Activated naive CD8-positive, alpha-beta T cell treated with anti-CD3 and anti-CD28 coated beads, Interleukin-2, amount 50 U/mL, for 24 hours (primary cell): ENCODE measurements at places on chromosomes 13 and 19.
A peak's percentile ranks its signal among the peaks of the same experiment; 100 is the strongest.

- no peak for DNase-seq
Observed at GRCh38 chr13:113632706-113633484, 25.1 kb downstream of the ATP4B start.

GRCh38 chr13:30257468-30258099, 49.8 kb downstream of the KATNAL1 start:
- DNase-seq, result no peak

DNA sequence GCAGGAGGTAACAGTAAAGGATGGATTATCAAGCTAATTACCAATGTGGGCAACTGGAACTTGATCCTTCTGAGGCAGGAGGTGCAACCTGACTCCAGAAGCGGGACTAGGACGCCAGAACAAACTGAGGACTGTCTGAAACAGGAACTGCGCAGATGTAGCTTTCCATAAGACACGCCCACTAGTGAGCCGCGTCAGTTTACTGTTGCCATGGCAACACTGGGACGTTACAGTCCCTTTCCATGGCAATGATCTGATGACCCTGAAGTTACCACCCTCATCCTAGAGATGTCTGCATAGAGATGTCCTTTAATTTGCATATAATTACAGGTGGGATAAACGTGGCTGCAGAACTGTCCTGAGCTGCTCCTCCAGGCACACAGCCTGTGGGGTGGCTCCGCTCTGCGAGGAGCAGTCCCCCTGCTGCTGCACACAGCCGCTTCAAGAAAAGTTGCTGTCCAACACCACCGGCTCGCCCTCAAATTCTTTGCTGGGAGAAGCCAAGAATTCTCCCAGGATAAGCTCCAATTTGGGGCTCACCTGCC, 816.6 kb downstream of the UQCRFS1 start:
- no peak for DNase-seq

DNA sequence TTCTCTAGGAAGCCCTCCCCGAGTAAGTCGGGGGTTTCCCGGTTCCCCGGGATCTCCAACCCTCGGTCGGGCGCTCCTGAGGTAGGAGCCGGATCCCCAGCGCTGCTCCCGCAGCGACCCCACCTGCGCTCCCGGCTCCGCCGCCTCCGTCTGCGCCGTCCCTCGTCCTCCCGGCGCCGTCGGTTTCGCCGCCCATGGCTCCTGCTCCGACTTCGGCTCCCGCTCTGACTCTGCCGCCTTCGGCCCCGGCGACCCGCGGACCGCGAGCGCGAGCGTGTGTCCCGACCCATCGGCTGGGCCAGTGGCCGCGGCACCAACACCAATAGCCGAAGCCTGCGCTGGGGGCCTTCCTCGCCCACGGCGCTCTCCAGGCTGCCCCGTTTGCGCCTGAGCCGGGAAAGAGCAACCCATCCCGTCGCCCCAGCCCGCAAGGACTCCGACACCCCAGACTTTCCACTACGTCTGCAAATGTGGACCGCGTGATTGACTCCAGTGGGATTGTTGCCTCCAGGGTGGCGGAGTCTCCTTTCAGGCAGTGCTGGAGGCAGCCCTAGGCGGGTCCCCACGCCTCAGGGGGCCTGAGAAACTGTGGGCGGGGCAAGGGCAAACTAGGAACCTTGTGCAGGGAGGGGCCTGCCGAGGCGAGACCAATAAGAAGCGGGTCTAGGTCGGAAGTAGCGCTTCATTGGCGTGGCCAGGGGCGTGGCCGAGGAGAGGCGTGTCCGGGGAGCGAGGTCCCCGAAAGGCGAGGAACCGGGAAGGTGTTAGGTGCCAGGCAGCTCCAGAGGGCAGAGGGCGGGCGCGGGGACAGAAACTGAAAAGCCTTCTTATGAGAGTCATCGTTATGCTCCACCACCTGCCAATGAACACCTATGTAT, at the start of gene CACTIN:
Gene CACTIN, minus strand, starts transcription at position 318 of the 878 bp plus-strand sequence. Its CDS starts 28 bp downstream, at position 290.
- peak; percentile 99 for DNase-seq

DNA sequence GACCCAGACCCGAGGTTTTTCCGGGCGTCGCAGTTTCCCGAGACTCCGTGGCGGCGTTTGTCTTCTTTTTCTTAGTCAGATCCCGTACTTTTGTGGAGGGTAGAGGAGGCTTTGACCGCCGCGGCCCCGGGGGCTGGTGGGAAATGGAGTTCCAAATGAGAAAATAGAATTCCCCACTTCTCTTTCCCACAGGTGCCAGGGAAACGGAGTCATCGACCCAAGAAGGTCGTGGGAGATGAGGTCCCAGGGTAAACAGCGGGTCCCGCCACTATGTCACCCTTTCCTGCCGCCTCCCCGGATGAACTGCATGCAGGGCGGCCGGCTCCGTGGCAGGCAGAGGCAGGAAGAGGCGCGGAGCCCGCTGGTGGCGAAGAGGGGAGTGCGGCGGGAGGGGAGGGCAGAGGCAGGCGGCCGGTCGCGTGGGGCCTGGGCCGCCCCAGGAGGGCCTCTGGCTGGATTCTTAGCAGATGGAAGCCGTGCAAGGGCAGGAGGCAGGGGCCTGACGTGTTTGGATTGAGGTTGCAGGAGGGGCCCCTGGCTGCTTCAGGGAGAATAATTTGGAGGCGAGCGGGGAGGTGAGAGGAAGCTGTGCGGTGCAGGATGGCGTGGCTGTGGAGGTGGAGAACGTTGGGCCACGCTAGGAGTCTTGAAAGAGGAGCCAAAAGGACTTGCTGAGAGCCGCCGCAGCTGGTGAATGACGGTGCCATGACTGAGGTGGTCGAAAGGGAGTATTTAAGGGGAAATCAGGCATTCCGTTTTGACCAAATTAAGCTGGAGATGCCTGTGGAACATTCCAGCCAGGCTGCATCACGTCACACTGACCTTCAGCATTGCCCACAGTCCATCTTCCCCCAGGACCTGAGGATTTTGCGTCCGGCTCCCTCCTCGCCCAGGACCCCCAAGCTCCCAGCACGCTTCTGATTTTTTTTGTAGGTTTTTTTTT, 11.7 kb downstream of the CYTH2 start:
- peak; percentile 66 for DNase-seq

GRCh38 chr19:6010107-6010506, 32.2 kb upstream of the RANBP3 start:
- DNase-seq, result no peak

DNA sequence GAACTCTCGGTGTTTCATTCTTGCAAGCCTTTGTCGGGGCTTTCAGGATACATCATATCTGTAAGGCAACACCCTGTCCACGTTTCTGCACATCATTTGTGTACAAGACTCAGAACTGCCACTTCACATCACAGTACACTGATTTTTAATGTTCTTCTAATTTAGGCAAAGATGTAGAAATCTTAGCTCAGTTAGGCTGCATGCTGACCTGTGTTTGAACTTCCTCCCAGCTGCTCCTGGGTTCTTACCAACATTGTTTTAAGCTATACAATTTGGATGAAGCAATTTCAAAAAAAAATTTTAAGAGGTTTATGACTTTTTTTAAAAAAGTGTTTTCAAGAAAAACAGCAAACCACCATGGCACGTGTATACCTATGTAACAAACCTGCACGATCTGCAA, 1047.9 kb upstream of the SLC10A2 start:
- DNase-seq, result no peak

DNA sequence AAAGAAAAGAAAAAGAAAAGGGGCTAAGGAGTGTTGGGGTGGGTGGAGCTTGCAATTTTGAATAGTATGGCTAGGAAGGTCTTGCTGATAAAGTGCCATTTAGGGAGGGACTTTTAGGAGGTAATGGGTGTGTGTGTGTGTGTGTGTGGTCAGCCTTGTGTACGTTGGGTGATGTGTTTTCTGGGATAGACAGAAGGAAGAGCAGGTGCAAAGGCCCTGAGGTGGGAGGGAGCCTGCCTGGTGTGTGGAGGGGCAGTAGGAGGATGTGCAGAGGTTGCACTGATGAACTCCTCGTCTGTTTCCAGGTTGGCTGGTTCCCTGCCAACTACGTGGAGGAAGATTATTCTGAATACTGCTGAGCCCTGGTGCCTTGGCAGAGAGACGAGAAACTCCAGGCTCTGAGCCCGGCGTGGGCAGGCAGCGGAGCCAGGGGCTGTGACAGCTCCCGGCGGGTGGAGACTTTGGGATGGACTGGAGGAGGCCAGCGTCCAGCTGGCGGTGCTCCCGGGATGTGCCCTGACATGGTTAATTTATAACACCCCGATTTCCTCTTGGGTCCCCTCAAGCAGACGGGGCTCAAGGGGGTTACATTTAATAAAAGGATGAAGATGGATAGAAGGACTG, 30.5 kb upstream of the ADGRE1 start:
- no peak for DNase-seq

DNA sequence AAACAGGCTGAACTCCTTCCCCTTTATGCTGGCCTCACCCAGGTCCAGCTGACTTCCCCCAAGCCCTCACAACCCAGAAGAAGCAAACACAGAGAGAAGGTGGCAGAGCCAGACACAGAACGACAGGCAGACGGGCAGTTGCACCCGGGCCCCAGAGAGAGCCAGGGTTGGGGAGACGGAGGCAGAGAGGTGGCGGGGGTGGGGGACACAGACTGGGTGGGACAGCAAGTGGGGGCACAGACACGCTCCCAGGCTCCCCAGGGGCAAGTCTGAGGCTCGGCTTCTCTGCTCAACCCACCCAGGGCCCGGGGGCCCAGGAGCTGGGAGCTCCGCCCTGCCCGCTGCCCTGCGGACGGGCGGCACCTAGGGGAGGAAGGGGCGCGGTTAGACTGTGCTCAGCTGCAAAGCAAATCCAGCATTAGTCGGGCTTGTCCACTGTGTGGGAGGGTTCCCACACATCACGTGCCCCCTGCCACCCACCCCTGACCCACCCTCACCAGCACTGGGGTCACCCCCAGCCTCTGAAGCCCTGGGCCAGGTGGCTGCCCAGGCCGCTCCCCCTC, 31.3 kb upstream of the ASF1B start:
- peak; percentile 17 for DNase-seq

DNA sequence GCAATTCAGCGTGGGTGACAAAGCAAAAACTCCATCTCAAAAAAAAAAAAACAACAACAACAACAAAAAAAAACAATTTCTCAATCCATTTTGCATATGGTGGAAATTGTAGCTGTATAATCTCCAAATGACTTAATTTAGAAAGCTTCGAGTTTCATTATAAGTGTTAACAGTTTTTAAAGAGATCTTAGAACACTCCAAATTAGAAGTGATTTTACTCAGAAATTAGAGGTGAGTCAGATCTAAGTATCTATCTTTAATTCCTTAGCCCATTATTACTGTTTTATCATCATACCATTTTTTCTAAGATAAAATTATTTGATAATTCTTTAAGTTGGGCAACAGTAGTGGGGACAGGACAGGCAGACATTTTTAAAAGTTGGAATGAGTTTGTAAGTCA, 60.5 kb downstream of the ZMYM2 start:
- DNase-seq, result no peak

GRCh38 chr19:40321076-40321475, 27.1 kb downstream of the C19orf47 start:
- DNase-seq, result no peak

GRCh38 chr13:48437371-48437770, 24.5 kb upstream of the LPAR6 start:
- DNase-seq, result no peak

- DNase-seq, result no peak
Observed at GRCh38 chr19:28126135-28126898, 1086.6 kb downstream of the UQCRFS1 start.

- DNase-seq, result no peak
Observed at GRCh38 chr13:19117913-19118739, 63.5 kb downstream of the TUBA3C start.

DNA sequence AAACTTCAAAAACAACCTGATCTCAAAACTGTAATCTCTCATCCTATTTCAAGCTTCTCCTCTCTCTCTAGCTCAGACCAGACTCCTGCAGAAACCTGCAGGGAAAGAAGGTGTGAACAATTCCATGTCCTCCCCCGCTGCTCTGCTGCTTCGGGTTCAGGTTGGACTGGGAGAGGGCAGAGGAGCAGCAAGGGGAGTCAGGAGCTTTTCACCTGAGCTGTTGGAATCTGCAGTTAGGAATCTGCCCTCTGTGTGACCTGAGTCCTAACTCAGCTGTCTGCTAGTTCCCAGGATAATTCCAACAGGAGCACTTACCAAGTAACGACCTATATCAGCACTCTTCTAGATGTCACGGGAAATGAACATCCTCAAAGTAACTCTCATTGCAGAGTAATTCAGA, 118.3 kb downstream of the DNAJC15 start:
- DNase-seq, result no peak

DNA sequence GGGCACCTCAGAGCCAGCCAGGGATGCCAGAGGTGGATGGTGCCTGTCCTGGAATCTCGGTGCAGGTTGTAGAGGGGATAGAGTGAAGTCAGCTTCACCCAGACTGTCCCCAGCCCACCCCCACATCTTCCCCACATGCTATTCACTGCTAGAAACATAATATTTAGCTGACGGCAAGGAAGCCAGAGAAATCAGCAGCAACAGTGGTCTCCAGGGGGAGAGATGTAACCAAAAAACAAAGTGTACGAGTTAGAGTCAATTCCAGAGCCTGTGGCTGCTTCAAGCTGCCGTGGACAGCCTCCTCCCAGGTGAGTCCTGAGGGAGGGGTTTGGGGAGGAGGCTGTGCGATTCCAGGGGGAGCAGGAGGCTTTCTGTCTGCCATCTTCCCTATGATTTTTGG, 97.6 kb downstream of the ZNF536 start:
- DNase-seq, result no peak

- no peak for DNase-seq
Observed at GRCh38 chr13:77565635-77566034, 30.1 kb downstream of the SCEL start.

- DNase-seq, result no peak
Observed at GRCh38 chr13:113650731-113651148, 7.3 kb downstream of the ATP4B start.

DNA sequence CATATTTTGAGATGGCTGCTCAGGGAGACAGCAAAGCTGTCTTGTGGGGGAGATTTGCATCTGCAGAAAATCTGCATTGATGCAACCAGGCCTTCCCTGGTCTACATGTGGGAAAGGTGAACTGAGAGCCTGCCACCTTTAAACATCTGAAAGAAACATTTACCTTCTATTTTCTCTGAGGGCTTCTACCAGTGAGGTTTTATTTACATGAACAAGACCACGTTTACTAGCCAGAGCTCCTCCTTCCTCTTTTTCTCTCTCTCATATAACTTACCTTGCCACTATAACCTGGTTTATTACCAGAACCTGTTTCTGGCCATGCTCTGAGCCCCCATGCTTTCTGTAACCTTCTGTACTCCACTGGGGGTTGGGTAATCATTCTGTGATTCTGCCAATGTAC, 14.4 kb upstream of the RUBCNL start:
- DNase-seq, result no peak

DNA sequence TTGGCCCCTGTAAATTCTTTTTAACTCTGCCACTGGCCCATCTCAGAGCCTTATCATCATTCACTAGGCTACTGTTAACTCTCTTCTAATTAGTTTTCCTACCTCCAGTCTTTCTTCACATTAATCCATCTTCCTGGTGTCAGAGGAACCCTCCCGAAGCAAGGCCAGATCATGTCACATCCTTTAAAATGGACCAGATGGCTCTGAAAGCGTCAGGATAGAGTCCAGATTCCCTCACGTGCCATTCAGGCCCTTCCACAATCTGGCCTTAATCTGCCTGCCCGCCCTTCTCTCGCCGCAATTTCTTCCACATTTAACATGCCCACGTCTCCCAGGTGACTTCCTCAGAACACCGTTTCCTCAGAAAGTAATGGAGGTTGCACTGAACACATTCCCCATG, 86.5 kb downstream of the RFC3 start:
- DNase-seq, result no peak

GRCh38 chr19:35023428-35023827, 6.8 kb upstream of the SCN1B start:
- no peak for DNase-seq

- no peak for DNase-seq
Observed at GRCh38 chr19:44767295-44768180, 10.2 kb upstream of the CBLC start.

GRCh38 chr19:45098521-45099466, 5.8 kb downstream of the PPP1R37 start:
- DNase-seq, result no peak
